GM12891 (cell line): ENCODE measurements at places on chromosomes 7 and 10.
A peak's percentile ranks its signal among the peaks of the same experiment; 100 is the strongest.

- no peak for DNase-seq
Measured at GRCh38 chr10:129122846-129123245, 344.2 kb upstream of the MGMT start.

GRCh38 chr10:70363971-70364771, 18.3 kb downstream of the LRRC20 start:
- DNase-seq, result peak; percentile 77

- no peak for DNase-seq
Measured at GRCh38 chr7:101899616-101900015, 82.2 kb downstream of the CUX1 start.

DNA sequence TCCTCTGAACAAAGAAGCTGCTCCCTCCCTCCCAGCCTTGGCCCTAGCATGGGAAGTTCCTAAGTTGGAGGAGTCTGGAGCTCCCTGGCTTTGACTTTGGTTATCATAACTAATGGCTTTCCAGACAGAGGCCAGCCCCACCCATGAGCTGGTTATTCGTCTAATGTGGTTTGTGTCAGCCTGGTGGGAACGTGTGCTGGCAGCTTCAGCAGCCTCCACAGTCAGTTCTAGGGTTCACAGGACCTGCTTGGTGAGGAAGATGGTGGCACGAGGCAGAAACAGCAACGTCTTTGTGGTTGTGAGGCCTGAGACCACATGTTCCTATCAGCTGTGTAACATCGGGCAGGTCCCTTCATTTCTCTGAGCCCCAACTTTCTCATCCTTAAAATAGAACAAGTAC, 103.1 kb downstream of the PAXIP1 start:
- DNase-seq, result no peak

- no peak for DNase-seq
Measured at GRCh38 chr10:132455986-132456847, 59.2 kb downstream of the PWWP2B start.

- no peak for DNase-seq
Measured at GRCh38 chr7:17402628-17403278, 104.3 kb downstream of the AHR start.
